ENCODE measurements at places on chromosomes 2 and 18.
A peak's percentile ranks its signal among the peaks of the same experiment; 100 is the strongest.

DNA sequence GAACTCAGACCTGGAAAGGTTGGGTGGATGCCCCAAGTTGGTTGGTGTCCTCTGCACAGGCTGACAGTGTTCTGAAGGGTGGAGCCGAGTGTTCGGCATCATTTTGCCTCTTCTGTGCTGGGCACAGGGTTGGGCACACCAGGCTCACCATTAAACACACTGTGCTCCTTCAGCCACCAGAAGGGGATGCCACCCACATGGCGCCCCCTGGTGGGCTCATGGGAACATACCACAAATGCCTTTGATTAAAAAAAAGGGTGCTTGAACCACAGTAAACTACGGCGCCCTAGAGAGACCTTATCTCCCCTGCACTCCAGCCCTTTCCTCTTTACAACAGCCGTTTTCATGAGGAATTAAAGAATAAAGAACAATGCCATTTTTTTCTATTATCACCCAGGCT is 89.4 kb downstream of the CELF4 start:
- DNase-seq, result peak; percentile 29

GRCh38 chr2:1236606-1237005 is 176.7 kb upstream of the TPO start:
- DNase-seq, result no peak

DNA sequence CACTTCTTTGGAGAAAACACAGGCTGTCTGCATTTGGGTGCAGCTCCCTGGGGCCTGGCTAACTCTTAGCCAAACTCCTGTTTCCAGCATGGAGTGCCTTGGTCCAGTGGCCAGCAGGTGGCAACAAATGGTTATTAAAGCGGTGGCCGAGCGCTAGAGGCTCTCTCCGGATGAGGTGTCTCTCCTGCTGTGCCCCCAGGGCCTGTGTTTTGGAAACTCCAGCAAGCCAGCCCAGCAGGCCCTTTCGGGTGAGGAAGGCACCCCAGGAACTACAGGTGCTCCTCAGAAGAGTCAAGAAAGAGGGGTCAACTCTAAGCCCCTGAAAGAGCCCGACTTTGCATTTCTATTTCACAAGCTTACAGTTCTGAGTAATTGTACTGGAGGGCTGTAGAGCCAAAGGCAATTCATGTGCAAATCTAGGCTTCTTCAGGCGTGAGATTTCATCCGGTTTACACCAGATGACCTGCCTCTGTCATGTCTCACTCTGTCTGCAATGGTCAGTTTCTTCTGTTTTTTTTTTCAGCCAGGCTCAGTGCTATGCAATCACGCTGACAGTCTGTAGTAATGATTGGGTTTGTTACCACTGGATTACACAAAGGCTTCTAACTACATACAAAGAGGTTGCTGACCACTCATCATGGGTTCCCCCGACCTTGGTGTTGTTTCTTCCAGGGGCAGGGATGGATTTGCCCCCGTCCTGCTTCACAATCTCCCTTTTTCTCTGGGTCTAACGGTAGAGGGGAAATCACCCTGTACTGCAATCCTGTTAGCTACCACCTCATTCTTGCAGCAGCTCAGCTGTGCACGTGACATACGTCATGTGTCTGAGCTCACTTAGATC is 7.6 kb upstream of the CHRNA1 start:
- DNase-seq, result peak; percentile 60

DNA sequence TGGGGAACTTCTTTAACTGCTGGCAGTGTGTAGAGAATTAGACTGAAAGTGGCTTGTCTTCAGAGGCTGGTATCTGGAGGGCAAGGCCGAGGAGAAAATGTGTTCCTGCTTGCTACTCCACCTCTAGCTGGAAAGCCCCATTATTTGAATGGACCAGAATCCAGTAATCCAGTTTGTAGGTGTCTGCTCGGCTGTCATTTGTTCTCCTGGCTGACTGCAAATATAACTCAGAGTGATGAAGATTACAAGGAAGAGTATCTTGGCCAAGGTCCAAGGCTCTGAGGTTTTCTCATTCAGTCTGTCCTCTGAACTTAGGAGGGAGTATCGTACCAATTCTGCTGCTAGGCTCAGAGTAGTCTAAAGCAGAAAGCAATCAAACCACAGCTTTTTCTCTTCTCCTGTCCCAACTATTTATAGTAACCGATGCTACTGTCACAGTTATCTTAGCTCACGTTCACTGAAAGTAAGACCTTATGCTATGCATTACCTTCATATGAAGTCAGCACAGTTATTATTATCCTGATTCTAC is 228.6 kb downstream of the SETBP1 start:
- DNase-seq, result peak; percentile 34

- DNase-seq, result no peak
Measured at GRCh38 chr2:129492548-129492947, 486.9 kb upstream of the RAB6C start.

DNA sequence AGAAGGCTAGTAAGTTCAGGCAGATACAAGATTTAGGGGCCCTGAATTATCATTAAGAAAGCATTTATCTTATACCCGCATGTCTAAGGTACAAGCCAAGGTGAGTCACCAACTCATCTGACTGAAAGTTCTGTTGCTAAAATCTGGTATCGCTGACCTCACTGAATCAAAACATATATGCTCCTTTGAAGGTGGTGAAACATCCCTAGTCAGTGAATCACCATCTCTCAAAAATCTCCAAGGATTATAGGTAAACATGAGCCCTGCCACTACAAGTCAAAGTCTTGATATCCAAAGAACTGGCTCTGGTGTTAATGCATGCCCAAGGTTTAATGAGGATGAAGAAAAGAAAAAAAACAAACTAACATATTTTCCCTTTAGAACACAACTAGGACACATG is 43.5 kb downstream of the IRS1 start:
- DNase-seq, result peak; percentile 90

DNA sequence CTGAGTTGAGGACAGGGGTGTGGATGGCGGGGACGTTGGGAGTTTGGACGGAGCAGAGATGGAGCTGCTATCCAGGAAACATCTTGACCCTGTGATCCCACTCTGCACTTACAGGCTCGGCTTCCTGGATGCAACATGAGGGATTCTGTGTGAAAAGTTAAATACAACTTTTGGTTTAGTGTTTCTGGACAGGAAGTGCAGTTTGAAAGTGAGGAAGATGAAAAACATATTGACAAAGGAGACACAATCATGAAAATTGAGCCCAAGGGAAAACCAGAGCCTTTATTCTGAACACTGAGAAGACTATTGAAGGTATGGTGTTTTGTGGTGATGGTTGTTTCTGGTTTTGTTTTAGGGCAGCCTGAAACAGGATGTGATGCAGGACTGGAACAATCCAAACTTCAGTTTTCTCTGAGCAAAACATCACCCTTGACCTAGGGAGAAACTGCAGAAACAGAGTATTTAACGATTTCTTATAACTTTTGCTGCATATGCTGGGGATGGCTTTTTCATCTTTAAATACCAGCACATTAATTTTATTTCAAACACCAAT is 76.5 kb upstream of the RFX8 start:
- DNase-seq, result no peak

- DNase-seq, result no peak
Measured at GRCh38 chr2:232061265-232061664, 99.8 kb downstream of the DIS3L2 start.

- DNase-seq, result no peak
Measured at GRCh38 chr2:70144443-70145143, 46.2 kb downstream of the C2orf42 start.

- DNase-seq, result no peak
Measured at GRCh38 chr2:74618410-74619083, 29.6 kb downstream of the M1AP start.

GRCh38 chr2:180955101-180955500 is 25.3 kb upstream of the UBE2E3 start:
- DNase-seq, result no peak

DNA sequence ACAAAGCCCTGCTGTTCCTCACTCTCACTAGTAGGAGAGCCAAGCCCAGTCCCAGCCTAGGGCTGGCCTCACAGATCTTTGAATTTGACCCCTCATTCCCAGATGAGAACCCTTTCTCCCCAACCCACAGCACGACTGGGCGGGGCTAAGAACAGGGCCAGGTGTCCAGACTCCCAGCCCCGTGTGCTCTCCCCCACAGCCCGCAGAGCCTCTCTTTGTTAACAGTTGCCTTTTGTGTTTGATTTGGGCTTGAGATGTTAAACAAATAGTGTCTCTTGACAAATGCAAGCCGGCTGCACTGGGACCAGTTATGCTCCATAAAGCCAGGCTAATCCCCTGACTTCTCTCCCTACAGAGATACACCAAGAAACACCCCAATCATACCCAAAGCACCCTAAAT is 4.7 kb upstream of the KCNK3 start:
- DNase-seq, result no peak

GRCh38 chr2:46372475-46372874 is 75.3 kb downstream of the EPAS1 start:
- DNase-seq, result no peak

- DNase-seq, result peak; percentile 98
Measured at GRCh38 chr18:26480897-26481795, 67.2 kb downstream of the KCTD1 start.

DNA sequence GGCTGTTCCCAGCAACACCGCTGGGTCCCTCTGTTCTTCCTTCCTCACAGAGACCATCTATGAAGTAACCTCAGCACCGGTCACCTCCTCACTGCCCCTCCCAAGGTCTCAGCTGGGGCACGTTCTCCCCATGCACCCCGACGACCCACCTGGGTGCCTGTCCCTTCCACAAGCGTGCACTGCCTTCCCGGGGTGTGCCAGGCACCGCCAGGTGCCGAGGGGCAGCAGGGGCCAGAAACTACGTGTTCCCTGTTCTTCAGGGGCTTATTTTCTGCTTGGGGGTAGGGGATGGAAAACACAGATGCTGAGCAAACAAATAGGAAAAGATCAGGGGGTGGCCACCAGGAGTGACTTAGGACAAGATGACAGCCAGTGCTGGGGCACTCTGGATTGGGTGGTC is 30.4 kb upstream of the SEMA4C start:
- no peak for DNase-seq

DNA sequence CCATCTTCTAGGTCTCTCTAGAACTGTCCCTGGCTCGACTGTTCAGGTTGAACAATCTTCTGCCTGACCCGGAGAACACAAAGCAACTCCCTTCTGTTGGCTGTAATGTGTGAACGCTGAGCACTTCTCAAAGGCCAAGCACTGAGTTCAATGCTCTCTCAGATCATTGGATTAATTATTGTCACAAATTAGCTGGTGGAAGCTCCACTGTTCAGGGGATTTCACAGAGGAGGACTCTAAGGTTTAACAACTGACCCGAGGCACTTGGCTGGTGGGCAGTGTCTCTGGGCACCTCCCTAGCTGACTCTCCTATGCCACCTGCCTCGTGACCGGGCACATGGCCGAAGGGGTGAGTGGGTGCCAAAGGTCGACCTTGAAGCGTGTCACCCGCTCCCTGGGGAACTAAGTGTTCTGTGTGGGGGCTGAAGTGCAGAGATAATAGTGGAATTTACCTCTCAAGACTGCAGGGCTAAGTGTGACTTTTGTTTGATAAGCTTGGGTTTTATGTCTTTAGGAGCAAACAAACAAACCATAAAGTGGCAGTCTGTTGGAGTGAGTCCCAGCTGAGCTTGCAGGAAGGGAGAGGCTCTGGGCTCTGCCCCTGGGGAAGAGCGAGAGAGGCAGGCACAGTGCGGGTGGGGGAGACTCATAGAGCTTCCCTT is 64.8 kb downstream of the BCL2L11 start:
- no peak for DNase-seq

- DNase-seq, result peak; percentile 54
Measured at GRCh38 chr2:179104736-179105135, 54.8 kb upstream of the CCDC141 start.

- no peak for DNase-seq
Measured at GRCh38 chr2:204948822-204949221, 403.5 kb downstream of the PARD3B start.

- DNase-seq, result no peak
Measured at GRCh38 chr2:227973241-227973640, 101.8 kb downstream of the DAW1 start.

DNA sequence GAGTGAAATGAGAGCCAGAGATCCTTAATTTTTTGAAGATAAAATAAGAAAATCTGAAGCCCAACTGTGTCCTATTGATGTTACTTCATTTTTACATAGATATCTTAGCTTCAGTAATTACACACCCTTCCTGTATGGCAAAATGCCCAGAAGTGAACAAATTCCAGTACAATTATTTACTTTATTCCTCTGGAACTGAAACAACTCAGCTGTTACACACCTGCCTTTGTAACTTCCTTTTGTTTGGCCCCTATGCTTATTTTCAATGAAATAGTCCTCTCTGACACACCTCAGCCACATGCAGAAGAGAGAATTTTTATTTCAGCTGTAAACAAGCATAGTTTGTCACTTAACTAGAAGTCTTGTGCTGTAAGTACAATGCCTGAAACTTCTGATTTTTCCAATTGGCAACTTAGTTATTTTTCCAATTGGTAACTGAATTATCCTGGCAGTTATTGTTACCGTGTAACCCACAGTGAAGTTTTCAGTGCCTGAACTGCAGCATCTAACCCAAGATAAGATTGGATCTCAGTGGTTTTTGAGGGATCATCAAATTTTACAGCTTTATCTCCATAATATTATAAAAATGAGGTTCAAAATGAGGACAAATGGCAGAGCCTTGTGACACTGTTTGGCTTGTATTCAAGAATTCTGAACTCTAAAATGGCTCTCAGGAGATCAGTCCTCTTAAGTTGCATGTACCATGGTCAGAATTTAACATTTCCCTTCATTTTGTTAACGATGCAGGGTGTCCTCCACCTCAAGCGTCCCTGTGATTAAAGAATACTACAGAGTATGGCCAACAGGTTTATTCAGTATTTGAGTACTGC is 82.6 kb downstream of the PKP4 start:
- peak; percentile 82 for DNase-seq

DNA sequence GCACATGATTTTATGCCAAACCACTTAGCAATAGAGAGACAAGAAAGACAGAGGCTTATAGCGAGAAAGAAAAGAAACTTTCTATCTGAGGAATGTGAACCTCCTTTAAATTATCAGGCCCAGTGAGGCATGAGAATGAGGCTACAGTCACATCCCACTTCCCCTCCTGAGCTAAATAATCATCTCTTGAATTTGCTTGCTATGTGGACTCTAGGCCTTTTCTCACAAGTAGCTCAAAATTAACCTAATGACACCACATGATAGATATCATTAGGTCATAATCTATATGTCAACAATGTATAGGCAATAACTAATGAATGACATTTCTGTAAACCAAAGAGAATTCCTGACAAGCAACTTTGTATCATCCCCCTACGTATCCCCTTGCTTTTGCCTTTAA is 301.5 kb upstream of the MGAT5 start:
- DNase-seq, result no peak

- DNase-seq, result no peak
Measured at GRCh38 chr18:36427369-36427768, 129.9 kb downstream of the FHOD3 start.

GRCh38 chr2:53442783-53443182 is 324.8 kb upstream of the CHAC2 start:
- peak; percentile 6 for DNase-seq

DNA sequence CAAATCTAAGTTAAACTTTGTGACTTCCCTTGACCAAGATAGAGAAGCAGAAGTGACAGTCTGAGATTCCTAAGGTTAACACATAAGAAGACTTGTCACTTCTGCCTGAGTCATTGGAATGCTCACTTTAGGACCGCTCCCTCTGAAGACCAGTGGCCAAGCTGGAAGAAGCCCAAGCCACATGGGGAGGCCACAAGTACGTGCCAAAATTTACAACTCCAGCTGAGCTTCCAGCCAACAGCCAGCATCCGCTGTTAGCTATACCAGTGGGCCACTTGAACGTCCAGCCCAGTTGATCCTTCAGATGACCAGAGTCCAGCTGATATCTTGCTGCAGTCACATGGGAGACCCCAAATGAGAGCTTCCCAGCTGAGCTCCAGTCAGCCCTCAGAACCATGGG is 18.1 kb upstream of the ANTXR1 start:
- DNase-seq, result peak; percentile 80

- no peak for DNase-seq
Measured at GRCh38 chr2:79789811-79790210, 277.0 kb downstream of the CTNNA2 start.
